ENCODE measurements at places on chromosomes 13 and 19.

- DNase-seq: no peak
Observed at GRCh38 chr13:22060187-22060586, 389.3 kb downstream of the FGF9 start.

GRCh38 chr13:21579754-21580316, 24.1 kb downstream of the MICU2 start:
- DNase-seq: peak; percentile 73

DNA sequence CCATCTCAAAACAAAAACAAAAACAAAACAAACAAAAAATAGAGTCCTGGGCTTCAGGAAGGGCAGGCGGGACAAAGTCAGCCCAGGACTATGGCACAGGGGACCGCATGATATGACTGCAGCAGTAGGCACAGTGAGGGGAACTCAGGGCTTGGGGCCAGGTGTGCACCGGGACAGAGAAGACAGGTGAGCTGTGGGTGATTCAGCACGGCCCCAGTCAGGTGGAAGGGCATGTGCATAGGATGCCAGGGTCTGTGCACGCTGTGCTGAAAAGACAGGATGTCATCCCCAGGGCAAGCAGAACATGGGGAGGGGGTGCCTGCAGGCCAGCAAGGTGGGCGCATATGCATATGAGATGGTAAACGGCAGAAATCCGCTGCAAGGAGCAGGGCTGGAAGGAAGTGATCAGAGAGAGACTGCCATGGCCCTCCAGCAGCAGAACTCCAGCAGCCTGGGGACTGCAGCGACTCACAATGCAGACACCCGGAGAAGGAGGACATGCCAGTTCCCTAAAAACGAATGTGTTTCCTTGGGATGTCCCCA, 15.0 kb downstream of the EPS15L1 start:
- no peak for DNase-seq

GRCh38 chr19:43367822-43368221, 14.3 kb downstream of the CD177 start:
- no peak for DNase-seq

DNA sequence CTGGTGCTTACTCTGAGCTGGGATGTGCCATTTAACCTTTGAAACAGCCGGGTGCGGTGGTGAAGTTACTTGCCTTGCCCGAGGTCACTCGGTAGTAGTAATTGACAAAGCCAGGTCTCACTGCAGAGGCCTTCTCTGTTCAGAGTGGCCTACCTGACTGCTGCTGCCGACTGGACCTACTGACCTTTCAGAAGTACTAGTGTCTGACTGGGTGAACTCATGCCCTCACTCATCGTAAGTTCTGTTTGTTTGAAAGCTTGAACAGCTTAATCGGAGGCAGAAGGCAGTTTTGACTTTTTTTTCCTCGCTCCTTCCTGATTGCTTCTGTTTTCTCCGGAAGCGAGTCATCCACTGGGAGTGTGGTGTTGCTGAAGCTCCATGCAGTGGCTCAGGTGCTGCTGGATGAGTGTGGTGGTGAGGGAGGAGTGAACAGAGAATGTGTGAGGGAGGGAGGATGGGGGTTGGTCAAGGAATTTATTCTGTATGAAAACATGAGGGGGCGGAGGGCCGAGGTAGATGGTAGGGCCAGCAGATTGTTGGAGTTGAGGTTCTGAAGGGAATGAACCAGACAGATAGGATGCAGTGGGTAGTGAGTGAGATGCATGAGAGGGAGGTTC, 2.7 kb downstream of the SPINT2 start:
- no peak for DNase-seq

DNA sequence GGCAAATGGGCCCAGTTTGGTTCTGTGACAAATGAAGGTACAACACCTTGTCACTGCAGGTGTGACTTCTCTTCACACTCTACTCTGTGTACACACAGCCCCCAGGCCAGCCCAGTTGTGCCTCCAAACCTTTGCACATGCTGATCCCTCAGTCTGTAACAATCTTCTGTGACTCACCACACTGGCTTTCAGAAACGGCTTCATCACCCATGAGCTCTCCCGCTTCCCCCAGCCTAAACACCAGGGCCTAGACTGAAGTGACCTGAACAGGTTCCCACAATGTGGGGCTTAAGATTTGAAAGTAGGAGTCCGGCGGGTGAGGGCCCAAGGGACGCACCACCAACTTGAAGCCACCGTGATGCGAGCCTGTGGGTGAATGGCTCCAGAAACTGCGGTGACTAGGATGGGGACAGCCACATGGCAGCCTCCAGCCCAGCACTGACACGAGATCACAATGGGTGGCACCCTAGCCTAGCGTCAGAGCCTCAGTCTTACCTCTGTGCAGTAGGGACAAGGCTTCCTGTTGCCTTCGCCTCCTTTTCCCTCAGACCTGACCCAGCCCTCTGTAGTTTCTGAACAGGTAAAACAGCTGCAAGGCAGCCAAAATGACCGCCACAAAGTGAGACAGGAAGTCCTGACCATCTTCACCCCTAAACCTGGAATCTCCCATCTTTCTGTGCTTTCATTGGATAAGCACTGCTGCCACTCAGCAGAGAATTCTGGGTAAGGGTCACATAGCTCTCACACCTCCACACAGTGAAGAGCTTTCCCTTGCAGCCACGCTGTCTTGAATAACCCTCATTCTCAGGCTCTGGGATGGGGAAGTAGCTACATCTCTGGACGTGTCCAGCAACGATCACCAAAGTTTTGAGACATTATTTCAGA, 34.2 kb upstream of the ZNF599 start:
- DNase-seq: no peak

DNA sequence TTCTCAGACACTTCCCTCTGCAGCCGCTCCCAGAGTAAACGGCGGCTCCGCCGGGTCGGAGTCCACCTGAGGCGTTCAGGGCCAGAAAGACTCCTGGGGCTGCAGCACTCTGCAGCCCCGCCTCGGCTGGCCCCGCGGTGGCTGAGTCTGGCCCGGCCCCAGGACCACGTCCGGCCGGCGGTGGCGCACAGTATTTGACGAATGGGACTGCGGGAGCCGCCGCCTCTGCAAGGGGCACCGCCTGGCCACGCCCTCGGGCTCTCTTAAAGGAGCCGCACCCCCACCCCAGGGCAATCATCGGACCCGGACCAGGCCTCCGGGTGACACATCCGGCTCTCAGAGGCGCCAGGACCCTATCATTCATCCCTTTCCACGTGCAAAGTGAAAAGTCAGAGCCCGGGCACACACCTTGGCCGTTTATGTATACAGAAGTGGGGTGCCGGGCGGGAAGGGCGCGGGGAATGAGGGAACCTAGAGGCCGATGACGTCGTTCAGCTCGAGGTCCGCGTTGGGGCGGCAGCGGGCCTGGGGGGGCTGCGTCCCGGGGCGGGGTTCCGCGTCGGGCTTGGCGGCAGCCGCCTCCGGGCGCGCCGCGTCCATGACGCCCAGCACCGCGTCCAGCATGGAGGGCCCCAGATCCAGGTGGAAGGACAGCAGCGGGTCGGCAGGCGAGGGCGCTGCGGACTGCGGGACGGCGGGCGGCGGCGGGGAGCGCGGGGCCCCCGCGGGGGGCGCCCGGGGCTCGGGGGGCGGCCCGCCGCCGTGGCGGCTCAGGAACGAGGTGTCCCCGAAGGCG, 1.2 kb upstream of the LENG9 start:
- DNase-seq: peak; percentile 89

DNA sequence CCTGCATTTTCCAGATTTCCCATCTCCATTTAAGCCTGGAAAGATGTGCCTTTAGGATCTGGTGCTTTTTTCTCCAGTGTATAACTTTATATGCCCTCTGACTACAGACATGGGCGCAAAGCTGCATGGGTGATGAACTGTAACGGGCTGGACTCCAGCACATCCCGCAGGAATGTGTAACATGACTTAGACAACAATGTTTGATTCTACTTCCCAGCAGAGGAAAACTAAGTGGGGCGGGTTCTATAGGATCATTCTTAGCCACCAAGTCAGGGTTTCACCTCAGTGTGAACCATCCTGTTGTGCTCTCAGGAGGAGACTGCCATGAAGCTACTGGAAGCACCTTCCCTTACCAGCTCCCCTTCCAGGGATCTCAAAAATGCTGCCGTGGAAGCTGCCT, 93.2 kb upstream of the SERP2 start:
- no peak for DNase-seq

DNA sequence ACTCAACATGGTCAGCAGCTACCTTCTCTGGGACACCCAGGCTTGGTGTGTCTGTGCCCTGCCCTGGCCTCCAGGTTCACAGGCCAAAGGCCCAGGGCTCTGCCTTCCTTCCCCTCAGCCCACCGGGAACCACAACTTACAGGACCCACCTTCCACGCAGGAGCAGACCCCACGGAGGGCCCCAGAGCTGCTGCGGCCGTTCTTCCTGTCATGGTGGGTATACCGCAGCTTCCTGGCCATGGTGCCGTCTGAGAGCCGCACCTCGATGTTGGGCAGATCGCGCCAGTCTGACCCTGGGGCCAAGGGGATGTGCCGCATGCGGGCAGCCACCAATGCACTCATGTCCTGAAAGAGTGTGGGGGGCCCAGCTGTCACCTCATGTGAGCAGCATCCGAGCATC, 17.2 kb upstream of the EIF3G start:
- DNase-seq: no peak

DNA sequence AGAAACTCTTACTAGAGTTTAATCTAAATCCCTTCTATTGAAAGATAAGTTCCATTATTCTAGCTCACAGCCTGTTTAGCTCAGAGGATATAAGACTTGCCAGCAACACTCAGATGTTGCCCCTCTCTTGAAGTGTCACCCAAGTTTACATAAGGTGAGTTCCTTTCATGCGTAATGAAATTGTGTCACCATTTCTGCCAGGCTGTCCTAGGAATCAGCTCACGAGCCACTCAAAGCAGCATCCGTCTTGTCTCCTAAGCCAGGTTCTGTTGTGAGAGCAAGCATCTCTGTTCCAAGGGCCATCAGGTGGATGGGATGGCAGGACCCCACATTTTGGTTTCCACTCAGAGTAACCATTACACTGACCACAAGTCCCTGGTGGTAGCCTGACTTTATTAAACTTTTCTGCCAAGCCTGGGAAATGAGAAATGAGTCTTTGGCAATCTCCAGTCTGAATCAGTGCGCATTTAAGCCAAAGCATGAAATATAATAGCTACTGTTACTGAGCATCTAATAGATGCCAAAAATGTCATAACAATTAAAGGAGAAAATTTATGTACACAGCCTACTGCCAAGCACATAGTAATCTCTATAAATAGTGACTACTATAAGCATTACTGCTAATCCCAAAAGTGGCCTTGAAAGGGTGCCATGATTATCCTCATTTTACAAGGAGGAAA, 179.6 kb upstream of the MIR17HG start:
- DNase-seq: no peak

All from NB4 (cell line).